Kidney (tissue), 22 donors: ENCODE measurements at places on chromosomes 1 and 21. TPM values are rescaled to one million over a fixed set of nuclear protein-coding genes. Genes with fewer than 3 reads are reported as not detected.
A peak's percentile ranks its signal among the peaks of the same experiment; 100 is the strongest.

DNA sequence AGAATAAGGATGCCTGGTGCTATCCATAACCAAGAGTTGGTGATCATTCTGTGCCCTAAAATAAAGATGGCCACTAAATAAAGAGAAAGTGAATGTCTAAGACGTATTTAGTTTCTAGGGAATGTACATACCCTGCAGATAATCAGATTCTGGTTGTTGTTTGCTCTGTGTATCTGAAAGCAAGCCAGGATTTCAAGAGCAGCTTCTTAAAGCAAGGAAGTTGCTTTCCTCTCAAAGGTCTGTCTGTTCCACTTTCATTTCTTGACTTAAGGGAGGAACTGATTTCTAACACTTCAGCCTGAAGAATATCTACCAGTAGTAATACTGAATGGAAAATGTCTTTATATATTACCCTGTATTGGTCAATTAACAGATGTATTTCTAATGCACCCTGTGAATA lies 88.8 kb downstream of the KIF1B start:
- DNase-seq, result no peak

Gene S100A11
- total RNA-seq, result 835 TPM

DNA sequence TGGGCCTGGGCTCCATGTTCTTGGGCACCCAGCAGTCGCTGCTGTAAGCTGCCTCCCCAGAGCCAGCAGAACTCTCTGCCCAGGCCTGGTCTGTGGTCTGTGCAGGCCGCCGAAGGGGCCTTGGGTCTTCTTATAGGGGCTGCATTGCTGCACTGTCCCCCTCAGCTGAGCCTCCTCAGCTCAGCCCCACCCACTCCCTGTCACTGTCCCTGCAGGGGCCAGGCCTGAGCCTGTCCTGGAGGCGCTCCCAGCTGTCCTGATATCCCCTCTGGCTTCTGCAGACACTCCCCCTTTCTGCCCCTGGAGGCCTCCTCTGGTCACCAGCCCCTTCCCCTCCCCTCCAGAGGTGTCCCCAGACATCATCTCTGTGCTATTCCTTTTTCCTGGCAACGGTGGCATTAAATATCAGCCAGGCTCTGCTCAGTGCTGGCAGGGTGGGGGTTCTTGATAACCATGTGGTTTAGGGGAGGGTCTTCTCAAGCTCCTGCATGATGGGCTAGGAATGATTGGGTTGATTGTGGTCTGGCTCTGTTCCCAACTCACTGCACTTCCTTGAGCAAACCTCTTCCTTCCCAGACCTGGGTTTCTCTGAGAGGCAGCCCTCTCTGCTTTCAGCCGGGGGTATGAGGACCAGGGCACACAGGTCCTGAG lies 3.7 kb upstream of the FOXO6 start:
- DNase-seq, result peak; percentile 34

Gene PTGFR
- total RNA-seq, result 3.7 TPM

- no peak for DNase-seq
Measured at GRCh38 chr1:172845371-172845770, 186.5 kb downstream of the FASLG start.

DNA sequence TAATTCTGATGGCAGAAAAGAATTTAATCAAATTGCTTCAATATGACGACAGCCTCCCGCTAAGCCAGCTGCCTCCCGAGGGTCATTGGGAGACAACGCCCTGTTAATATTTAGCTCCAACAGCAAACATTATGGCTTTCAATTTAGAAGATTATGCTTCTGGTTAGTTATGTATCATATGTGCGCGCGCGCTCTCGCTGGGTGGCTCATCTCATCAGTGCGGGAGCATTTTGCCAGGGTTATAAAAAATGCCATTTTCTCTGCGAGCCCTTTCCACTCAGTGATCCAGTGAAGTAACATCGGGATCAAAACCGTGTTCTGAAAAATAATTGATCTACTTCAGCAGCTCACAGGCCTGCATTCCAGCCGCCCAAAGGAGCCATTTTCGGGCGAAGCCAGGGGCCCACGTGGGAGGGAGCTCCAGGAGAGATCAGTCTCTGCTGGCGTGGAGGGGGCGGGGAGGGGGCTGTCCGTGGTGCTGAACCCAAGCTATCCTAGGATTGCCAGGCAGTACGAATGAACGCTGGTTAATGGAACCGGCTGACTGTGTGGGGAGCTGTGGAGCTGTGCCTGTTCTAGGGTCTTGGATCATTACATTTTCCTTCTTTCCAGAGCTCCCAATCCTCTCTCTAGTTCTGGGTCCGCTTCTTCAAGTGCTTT lies 219.1 kb upstream of the ZC3H12A start:
- peak; percentile 83 for DNase-seq

DNA sequence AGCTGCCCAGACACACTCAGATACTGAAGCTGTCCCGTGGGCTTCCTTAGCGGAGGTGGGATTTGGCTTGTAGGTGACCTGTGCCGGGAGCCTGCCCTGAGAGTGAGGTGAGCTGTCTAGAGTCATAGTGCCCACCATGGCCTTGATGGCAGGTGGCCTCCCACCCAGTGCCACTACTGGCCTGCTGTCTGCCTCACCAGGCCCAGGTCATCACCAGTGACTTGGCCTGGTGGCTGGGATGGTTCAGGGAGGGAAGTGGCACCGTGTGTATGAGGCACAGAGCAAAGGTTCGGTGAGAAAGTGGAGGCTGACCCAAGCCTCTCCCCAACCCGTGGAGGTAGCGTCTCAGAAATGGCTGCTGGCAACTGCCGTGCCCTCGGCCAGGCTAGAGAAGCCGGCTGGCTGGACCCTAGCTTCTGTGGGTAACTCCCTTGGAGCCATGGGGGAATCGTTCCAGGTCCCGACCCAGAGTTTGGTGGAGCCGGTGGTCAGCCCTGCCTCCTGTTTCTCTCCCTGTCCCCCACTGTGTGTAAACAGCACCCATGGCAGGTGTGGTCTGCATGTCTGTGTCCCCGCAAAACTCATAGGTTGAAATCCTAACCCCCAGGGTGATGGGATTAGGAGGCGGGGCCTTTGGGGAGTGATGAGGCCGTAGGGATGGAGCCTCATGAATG lies 155.4 kb upstream of the C1orf174 start:
- no peak for DNase-seq

DNA sequence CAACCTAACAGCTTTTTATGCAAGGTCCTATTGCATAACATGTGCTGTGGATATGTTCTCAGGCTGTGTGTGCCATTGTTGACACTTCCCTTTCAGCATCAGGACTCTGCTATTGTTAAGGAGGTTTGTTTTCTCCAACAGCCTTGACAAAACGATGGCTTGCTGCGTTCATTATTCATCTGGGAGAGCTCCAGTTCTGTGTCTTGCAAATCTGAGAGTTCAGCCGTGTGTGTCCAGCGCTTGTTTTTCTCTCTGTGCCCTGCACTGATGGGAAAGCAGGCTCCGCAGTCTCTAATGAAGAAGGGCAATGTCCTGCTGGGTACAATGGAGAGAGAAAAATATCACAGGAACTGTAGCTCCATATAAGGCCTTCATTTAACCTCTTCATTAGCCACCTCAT lies 63.7 kb downstream of the CLDN17 start:
- peak; percentile 20 for DNase-seq

DNA sequence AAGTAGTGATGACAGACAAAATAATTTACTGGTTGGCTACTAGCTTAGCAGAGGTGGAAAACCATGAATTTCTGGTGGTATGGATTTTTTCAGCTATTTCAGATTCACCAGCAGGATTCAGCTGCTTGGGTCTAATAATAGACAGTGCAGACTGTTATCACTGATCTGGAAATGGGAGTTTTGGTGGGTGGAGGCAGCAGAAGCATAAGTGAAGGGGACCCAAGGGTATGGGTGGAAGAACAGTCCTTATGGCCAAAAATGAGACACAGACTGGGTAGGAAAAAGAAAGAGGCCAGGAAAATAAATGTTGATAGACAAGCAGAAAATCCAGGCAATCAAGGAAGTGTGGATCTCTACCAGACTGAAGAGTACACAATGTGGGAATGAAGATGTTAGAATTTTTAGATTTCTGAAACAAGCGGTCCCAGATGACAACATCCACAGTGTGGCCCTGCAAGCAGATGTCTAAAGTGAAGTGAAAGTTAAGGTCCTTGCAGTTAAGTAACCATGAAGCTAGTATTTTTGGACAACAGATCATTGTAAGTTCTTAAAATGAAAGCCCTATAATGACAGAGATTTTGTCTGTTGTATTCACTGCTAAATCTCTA lies 24.7 kb downstream of the LYST start:
- no peak for DNase-seq

DNA sequence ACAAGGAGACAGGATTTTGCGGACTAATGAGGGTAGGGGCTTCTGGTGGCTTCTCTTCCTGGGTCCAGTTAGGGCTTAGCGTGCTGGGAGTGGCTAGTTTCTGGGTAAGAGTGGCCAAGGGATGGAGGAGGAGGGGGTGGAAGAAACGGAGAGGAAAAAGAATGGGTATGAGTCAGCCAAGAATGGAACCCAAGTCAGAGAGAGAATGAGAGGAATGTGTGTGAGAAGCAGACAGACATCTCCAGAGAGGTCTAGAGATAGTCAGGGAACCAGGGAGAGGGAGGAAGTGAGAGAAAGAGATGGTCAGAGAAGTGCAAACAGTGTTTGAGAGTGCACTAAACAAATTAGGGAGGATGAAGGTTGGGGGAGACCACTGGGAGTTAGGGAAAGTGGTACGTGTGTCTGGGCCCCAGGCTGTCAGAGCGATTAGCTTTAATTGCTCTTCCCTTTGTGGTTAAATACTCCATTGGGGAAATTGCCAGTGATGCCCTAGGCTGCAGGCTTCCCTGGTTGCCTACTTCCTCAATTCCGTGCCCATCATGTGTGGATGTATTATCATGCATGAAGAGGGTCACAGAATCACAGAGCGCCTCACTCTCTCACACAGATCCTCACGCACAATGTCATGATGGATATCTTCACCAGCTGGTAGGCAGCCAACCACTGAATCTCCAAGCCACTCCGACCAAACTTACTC lies 1.4 kb downstream of the PEA15 start:
- no peak for DNase-seq
